ENCODE measurements at places on chromosomes 3 and 15. TPM values are rescaled to one million over a fixed set of nuclear protein-coding genes. Genes with fewer than 3 reads are reported as not detected.

RARB gene
- 2.2 TPM for total RNA-seq

CNTN3 gene
- total RNA-seq: 0.78 TPM

LRRC15 gene
- total RNA-seq: under 0.01 TPM

SOX14 gene
- not detected for total RNA-seq

GDPGP1 gene
- 7.0 TPM for total RNA-seq

STRIT1 gene
- total RNA-seq: not detected

GP5 gene
- total RNA-seq: under 0.01 TPM

GPR160 gene
- 0.39 TPM for total RNA-seq

CEP97 gene
- total RNA-seq: 21.1 TPM

DAZL gene
- 0.37 TPM for total RNA-seq

PROK2 gene
- not detected for total RNA-seq

DGKG gene
- total RNA-seq: 1.4 TPM

MORC1 gene
- not detected for total RNA-seq

CNTN6 gene
- total RNA-seq: not detected

PLIN1 gene
- total RNA-seq: not detected

MYLK gene
- 6.8 TPM for total RNA-seq

CFAP92 gene
- 0.37 TPM for total RNA-seq

ITGA11 gene
- total RNA-seq: 0.20 TPM

SEMA7A gene
- 10.3 TPM for total RNA-seq

CYP19A1 gene
- total RNA-seq: 34.5 TPM

KCNAB1 gene
- total RNA-seq: not detected

SGO1 gene
- 12.5 TPM for total RNA-seq

Data from subcutaneous preadipocyte (primary cell).